ENCODE measurements at places on chromosomes 7 and 10.

DNA sequence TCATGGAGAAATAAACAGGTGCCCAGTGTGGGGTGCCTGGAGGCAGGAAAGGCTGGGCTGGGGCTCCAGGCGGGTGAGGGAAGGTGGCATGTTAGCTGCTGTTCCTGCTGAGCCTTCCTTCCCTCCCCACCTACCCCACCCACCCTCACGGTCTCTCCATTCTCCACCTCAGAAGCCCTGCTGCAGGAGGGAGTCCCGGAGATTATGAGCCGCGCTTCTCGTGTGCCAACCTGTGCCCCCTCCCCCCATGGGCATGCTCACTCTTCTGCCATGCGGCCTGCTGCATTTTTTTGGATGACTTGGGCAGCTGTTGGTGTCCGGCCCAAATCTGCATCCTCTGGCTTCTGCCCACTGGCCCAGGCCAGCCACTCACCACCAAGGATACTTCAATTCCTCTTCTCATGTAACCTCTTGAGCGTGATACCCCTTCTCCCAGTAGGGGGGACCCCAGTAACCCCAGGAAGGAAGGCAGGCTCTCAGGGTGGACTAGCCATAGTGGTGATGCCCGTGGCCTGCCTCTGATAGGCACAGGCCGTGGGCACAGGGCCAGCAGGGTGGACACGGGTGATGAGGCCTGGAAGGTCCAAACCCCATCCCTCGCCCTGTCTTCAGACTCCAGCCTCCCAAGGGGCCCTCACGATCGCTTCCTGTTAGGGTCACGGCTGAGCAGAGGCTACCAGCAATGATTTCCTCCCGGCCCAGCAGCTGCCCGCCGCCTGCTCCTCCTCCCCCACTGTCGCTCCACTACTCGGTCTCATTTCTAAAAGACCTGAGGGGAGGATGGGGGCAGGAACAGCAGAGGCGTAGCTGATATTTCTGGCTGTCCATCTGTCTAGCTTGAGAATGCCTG is 27.8 kb downstream of the UNC5B start:
- no peak for DNase-seq

DNA sequence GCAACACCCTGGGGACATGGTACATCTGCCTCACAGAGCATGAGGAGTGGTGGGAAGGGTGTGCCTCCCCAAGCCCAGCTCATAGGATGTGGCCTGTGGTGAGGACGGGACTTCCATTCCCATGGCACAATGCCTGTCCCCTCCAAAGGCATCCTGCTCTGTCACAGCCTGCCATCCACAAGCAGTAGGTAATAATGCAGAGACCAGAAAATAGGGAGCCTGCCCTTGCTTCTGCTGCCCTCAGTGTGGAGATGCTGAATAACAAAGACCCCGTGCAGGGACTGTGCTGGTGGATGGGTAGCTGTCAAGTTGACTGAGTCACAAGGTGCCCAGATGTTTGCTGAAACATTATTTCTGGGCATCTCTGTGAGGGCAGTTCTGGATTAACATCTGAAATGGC is 199.9 kb upstream of the GRB10 start:
- no peak for DNase-seq

- DNase-seq: no peak
Observed at GRCh38 chr7:27198138-27198841, 1.6 kb downstream of the HOXA13 start.

- DNase-seq: no peak
Observed at GRCh38 chr10:78981257-78981969, 87.4 kb upstream of the ZMIZ1 start.

GRCh38 chr7:78218051-78218450 is 419.5 kb downstream of the PHTF2 start:
- no peak for DNase-seq

DNA sequence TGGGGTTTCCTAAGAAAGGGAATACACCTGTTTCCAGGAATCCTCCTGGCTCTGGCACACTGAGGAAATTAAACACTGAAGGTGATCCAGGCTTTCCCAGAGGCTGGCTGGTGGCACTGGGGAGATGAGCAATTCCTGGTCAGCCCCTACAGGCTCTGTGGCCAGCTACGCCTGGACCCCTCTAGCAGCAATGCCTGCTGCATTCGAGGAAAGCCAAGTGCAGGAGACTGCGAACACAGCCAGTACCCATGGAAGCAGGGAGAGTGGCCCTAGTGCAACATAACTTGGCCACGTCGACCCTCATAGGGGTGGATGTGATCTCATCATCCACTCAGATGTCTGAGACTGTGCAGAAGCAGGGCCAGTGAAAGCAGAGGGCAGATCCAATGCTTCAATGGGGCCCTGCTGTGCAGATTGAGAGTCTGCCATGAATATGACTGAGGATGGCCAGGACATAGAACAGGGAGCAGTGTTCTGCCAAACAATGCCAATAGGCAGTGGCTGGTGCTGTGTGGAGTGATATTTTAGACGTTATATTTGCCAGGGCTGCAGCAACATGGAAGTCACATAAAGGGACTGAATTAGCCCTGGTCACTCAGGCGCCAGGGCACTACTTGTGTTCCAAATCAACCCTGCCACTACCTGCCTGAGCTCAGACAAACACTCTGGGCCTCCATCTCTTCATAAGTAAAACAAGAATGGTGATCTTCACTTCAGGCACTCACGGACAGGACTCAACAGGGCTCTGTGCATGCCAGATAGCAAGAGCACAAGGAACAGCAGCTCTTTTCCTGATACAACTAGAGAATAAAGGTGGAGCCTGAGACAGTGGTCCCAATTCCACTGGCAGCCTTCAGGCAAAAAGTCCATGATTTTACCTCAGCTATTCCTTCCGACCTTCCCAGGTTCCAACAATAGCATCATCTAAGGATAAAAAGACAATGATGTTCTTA is 2.4 kb downstream of the ZNF488 start:
- DNase-seq: no peak

GRCh38 chr10:118734475-118734874 is 20.3 kb downstream of the CACUL1 start:
- DNase-seq: no peak

DNA sequence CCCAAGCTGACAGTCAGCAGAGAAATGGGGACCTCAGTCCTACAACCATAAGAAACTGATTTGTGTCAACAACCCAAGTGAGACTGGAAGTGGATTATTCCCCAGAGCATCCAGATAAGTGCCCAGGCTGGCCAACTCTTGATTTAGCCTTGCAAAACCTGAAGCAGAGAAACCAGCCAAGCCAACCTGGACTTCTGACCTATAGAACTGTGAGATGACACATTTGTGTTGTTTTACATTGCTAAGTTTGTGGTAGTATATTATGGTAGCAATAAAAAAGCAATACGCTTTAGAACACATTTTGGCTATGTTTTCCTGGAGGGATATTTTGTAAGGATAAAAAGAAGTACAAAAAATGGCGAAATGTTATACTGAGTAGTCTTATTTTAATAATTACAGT is 19.7 kb upstream of the CCDC6 start:
- no peak for DNase-seq

DNA sequence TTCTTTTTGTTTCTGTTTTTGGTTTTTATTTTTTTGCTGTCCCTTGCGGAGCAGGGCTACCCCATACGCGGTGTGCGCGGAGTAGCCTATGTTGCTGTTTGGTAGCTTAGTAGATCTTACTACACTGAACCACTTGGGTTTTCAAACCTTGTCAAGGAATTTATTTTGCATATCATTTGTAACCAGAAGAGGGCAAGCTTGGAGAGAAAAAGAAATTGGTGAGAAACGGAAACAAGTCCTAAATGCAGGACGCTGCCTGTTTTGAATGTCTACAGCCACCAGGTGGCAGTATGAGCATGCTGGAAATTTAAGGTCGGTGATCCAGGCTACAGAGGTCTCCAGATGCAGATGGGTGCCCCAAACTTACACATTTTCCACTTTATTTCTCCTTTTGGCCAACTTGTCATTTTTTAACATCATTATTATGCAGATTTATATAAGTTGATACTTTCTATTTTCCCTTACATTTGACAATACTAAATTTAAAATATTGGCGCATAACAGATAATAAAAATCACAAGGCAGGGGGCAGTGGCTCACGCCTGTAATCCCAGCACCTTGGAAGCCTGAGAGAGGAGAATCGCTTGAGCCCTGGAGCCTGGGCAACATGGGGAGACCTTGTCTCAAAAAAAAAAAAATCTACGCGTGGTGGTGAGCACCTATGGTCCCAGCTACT is 15.3 kb upstream of the TRA2A start:
- peak; percentile 90 for DNase-seq

DNA sequence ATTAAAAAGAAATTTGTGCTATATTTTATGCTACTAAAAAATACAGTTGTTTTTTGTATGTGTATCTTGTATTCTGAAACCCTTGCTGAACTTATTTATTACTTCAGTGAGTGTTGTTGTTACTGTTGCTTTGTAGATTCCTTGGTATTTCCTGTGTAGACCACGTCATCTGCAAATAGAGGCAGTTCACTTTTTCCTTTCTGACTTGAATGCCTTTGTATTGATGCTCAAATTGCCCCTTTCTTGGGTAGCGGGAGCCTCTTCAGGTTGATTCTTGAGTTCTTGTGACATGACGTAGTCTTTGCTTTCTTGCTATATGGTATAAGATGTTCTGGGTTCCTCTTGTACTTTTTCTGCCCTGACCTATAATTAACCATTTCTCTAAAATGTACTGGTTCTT is 504.1 kb downstream of the SDK1 start:
- no peak for DNase-seq

GRCh38 chr7:155804897-155805825 is 7.1 kb downstream of the SHH start:
- peak; percentile 68 for DNase-seq

DNA sequence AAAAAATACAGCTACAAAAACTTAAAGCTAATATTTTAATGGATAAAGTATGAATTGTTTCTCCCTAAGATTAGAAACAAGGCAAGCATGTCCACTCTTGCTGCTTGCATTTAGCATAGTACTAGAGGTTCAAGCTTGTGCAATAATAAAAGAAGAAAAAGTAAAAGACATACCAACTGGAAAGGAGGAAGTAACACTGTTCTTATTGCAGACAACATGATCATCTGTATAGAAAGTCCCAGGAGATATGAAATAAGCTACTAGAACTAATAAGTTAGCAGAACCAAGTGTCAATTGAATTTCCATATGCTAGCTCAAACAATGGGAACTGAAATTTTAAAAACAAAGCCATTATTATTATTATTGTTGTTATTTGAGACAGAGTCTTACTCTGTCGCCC is 20.0 kb upstream of the RABGEF1 start:
- DNase-seq: no peak

- DNase-seq: no peak
Observed at GRCh38 chr10:68047122-68047521, 28.0 kb downstream of the HERC4 start.

DNA sequence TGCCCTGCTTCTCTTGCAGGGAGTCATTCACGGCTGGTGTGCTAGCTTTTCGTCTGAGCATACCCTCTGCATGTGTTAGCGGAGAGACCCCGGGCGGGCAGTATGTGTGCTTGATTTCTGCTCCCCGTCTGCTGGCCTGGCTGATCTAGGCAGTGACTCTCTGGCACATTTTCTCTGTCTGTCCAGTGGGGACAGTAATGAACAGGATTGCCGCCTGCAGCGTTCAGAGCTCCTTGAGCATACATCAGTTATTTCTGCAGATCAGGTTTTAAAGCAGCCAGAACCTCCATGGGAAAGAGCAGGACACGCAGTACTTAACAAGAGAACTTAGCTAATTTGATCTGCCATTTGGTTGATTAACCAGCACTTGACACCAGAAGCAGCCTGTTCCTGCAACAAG is 242.5 kb downstream of the CELF2 start:
- DNase-seq: no peak

DNA sequence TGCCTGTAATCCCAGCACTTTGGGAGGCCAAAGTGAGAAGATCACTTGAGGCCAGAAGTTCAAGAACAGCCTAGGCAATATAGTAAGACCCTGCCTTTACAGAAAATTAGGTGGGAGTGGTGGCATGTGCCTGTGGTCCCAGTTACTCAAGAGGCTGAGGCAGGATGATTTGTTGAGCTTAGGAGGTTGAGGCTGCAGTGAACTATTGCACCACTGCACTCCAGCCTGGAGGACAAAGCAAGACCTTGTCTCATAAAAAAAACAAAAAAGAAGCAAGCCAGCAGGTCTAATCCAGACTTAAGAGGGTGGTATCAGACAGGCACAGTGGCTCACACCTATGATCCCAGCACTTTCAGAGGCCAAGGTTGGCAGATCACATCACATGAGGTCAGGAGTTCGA is 24.5 kb upstream of the KCTD7 start:
- DNase-seq: no peak

GRCh38 chr7:1459512-1459892 is 232 bp upstream of the MICALL2 start:
- DNase-seq: peak; percentile 97

DNA sequence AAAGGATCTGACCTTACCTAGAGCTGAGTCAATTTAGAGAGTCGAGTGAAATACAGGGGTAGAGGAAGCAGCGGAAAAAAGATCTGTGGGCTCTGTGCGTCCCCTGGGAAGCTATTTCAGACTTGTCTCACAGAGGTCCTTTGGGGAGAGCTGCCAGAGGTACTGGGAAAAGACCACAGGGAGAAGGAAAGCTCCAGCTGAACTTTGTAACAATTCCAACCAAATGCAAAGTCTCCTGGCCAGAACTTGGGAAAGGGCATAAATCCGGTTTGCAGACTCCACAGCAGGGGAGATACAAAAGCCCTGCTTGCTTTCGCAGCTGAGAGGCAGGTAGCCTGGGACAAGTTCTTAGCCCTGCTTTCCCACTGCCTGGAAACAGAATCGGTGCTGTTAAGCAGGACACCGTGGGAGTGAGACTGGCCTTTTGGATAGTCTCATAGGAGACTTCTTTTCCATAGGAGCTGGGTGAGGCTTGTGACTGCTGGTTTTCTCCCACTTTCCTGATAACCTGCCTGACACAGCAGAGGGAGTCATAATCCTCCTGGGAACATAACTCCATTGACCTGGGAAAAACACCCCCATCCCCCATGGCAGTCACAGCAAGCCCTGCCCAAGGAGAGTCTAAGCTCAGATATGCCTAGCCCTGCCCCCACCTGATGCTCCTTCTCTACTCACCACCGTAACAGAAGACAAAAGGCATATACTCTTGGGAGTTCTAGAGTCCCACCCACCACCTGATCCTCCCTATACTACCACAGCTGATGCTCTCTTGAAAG is 926.2 kb downstream of the KCNMA1 start:
- no peak for DNase-seq

- no peak for DNase-seq
Observed at GRCh38 chr10:102648269-102648888, 4.1 kb downstream of the TRIM8 start.

DNA sequence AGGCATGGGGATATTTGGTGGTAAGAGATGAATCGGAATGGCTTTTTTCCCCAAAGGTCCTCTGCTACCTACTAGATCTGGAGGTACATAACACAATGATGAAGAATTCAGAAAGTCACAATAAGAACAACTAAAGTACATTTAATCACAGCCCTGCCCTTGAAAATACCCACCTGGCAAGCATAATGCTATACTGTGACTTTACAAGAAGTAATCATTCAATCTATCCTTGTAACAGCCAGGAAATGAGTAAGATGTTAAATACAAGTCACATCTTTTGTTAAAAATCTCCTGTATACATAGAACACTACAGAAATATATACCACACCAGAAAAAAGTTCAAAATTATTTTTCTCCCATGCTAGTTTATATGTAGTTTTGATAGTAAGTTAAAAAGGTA is 108.3 kb upstream of the ABCB5 start:
- no peak for DNase-seq

All from NCI-H1092 treated with DMSO at 0.1 percent for 48 hours (cell line).